Right kidney (tissue), 9 donors: ENCODE measurements at places on chromosomes 5 and 9.

- DNase-seq: no peak
These were observed 244.7 kb downstream of the SEMA5A start for GRCh38 chr5:9301200-9301599.

DNA sequence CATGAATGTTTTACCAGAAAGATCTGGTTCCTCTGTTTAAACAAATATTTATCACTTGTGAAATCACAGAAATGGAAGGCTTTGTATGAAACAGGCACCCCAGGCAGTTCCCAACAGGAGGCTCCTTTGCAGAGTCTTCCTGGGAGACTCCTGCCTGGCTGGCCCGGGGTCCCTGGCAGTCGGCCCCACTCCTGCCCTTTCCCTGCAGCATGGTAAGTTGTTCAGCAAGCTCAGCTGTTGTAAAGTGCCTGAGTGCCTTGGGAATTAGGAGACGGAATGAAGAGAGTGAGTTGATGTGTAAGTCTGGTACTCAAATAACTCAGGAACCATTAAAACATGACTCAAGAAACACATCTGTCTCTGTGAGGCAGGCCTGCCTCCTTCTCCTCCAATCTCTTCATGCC is 17.5 kb upstream of the LHFPL2 start:
- no peak for DNase-seq

DNA sequence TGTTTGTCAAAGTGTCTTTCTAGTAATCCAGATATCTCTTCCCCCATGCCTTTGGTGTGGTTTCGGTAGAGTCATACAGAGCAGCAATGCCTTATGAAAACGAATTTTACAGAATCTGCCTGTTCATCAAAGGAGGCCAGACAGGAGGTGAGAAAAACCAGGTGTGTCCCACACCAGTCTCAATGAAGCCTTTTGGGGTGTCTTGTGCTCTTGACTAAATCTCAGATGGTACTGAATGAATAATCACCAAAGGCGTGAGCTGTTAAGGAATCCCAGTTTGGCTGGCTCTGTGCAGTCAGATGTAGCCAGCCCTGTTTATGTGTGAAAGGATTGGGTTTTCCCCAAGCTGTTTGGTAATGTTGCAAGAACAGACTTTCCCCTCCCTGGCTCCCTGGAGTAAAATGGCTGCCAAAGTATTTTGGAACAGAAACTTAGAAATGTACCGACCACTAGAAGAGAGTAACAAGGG is 70.8 kb upstream of the CDKN2B start:
- DNase-seq: no peak

DNA sequence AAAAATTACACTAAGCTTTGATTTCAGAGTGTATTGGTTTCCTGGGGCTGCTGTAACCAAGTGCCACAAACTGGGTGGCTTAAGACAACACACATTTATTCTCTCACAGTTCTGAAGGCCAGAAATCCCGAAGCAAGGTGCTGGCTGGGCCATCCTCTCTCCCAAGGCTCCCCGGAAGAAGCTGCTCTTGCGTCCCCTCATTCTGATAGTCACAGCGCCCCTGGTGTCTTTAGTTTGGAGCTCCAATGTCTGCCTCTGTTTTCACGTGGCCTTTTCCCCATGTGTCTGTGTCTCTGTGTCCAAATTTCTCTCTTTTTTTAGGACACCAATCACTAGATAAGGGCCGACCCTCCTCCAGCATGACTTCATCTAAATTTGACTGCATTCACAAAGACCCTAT is 56.7 kb downstream of the ROPN1L start:
- no peak for DNase-seq

DNA sequence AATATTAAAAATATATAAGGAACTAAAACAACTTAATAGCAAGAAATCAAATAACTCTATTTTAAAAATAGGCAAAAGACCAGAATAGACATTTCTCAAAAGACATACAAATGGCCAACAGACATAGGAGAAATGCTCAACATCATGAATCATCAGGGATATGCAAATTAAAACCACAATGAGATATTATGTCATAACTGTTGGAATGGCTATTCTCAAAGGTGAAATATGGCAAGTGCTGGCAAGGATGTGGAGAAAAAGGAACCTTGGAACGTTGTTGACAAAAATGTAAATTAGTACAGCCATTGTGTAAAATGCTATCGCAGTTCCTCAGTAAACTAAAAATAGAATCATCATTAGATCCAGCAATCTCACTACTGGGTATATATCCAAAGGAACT is 468.5 kb downstream of the NFIB start:
- DNase-seq: no peak

GRCh38 chr9:86600291-86600690 is 246.1 kb upstream of the TUT7 start:
- DNase-seq: no peak

- DNase-seq: peak; percentile 28
These were observed 65.8 kb downstream of the MCCC2 start for GRCh38 chr5:71652803-71653543.

GRCh38 chr9:113310538-113310937 is 7.4 kb upstream of the RNF183 start:
- no peak for DNase-seq

DNA sequence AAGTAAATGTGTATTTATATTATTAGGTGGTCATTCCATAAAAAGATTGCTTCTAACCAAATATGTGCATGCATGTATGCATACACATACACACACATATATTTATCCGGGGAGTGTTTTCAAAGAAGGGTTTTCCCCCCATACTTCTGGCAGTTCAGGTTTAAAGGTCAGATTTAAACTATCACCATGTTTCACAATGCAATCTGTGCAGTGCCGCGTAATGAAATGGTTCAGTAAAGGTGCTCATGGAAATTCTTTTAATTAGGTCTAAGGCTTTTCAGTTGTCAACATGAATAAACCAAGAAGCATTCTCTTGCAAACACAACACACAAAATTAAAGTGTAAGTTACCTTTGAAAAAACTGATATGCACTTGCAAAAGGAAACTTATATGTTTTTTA is 211.0 kb downstream of the CRB2 start:
- no peak for DNase-seq

DNA sequence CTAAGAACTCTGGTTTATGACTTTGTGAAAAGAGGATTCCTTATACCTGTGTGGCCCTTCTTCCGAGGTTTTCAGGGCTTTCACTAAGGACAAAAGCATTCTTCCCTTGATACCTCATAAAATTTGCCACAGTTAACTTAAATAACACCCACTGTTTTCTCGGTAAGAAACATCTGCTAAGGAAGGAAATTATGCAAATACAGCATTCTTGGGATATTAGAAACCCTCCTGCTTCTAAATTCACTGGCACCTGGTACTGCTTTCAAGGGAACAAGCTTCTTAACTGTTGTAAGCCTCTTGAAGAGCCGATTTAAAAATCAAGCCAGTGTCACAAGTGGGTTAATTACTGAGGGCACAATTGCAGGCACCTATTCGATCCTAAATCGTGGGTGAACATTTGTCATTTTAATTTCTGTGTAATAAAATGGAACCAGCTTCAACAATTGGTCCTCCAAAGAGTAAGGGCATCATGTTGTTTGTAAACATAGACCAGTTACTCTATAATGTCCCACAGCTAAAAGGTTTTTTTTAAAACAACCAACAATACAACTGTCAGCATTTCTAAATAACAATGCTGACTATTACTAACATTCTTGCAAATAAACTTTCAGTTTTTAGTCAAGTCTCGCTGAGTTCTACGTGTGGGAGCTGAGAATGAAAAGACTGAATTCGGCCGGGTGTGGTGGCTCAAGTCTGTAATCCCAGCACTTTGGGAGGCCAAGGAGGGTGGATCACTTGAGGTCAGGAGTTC is 26.6 kb downstream of the AK3 start:
- DNase-seq: no peak

DNA sequence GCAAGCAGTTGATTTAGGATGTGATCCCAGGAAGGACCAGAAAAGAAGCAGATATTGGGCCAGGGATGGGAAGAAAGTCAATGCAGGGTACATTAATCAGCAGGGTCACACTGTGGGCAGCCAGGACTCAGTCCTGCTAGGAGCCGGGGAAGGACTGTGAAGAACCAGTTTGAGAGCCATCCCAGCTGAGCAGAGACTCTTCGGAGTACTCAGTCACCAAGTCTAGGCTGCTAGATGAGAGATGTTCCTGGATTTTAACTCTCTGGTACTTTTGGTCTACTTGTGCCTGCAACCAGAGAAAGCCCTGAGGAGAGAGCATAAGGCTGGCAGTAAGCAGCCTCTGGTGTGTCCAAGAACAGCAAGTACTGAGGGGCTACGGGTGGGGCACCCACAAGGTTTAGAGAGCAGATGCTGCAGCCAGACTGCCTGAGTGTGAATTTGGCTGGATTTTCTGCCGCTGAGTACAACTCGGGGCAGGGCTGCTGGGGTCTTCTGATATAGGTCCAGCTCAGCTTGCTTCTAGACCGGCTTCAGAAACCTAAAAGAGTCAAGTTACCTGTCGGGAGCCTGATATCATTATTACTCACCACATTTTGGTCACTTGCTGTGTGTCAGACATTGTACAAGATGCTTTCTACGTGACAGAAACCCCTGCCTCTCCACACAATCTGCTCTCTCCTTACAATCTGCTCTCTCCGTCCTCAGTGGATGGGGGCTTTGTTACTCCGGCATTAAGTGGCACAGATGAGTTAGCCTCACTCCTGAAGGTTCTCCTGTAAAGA is 250.2 kb upstream of the GAS1 start:
- DNase-seq: no peak

GRCh38 chr5:156164306-156164705 is 162.7 kb upstream of the SGCD start:
- DNase-seq: no peak
